ENCODE measurements at places on chromosomes 1 and 21.

DNA sequence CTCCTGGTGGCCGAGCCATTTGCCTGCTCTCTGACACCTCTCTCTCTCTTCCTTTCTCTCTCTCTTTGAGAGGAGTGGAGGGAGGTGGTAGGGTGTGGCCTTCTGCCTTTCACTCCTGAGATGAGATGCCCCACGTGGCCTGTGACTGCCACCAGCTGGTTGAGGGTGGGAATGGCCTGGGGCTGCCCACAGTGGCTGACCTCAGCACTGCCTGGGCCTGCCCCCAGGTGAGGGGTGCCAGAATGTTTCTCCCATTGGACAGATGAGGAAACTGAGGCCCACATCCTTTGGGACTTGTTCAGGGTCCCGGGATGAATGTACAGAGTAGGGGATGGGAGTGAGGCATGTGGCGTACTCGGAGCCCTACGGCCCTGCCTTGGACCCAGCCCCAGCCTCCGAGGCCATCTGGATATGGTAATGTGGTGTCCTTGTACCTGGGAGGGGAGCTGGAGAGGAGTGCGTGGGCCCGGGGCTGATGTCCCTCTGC, 12.7 kb upstream of the C1orf167 start:
- no peak for DNase-seq

DNA sequence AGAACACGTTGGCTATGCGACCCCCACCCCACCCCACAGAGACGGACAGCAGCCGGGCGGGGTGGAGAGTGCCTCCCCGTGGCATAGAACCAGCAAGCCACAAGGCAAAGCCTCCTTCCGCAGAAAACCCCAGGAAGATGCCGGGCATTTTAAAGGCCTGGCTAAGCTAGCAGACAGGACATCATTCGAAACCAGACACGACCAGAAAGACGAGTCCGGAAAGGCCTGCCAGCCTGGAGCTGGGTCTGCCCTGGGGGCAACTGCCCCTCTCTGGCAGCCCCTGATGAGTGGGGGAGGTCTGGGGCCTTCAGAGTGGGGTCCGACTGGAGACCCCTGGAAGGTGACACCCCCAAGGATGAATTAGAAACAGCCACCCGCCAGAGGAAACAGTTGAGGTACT, 8.5 kb downstream of the FTCD start:
- no peak for DNase-seq

DNA sequence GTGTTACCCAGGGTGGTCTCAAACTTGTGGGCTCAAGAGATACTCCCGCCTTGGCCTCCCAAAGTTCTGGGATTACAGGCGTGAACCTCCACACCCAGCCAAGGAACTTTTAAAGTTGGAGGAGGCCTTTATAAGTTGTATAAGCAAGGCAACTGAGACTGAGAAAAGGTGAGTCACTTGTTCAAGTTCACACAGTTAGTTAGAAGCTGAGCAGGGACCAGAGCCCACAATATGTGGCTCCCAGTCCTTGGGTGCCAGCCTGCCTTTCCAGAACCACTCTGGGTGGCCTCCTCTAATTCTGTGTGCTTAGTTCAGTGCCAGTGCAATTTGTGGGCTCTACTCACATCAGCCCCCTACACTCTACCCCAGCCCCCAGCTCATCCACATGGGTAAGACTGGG, 3.7 kb downstream of the RAB25 start:
- no peak for DNase-seq

DNA sequence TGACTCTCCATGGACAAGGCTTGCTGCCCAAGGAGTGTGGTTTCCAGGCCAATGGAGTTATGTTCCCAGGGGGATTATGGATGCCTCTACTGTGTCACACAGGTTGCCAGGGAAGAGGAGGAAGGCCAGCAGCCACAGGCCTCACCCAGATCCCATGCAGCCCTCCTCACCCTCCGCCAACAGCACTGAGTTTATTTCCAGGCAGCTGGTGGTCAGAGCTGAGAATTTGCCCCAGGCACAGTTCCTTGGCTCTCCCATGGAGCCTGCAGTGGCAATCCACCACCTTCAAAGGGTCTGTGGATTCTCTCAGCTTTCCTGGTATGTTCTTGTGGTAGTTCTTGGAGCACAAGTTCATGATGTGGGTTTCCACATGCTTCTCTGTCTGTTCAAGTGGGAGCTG, 79.2 kb downstream of the NTNG1 start:
- DNase-seq, result no peak

DNA sequence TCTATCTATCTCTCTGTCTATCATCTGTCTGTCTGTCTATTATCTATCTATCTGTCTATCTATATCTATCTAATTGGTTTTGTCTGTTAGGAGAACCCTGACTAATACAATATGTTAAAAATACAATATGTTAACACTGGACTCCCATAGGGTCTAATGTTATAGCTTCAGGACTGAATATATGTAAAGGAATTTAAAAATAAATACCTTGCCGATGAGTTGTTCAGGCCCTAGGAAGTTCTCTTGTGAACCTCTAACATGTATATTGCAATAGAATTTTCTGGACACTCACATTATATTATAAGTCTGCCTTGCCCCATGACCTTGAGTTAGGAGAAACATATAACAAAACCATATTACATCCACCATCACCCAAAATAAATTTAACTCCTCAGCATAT, 900.6 kb downstream of the NCAM2 start:
- no peak for DNase-seq

GRCh38 chr1:17984583-17984982, 123.0 kb upstream of the IGSF21 start:
- DNase-seq, result no peak

DNA sequence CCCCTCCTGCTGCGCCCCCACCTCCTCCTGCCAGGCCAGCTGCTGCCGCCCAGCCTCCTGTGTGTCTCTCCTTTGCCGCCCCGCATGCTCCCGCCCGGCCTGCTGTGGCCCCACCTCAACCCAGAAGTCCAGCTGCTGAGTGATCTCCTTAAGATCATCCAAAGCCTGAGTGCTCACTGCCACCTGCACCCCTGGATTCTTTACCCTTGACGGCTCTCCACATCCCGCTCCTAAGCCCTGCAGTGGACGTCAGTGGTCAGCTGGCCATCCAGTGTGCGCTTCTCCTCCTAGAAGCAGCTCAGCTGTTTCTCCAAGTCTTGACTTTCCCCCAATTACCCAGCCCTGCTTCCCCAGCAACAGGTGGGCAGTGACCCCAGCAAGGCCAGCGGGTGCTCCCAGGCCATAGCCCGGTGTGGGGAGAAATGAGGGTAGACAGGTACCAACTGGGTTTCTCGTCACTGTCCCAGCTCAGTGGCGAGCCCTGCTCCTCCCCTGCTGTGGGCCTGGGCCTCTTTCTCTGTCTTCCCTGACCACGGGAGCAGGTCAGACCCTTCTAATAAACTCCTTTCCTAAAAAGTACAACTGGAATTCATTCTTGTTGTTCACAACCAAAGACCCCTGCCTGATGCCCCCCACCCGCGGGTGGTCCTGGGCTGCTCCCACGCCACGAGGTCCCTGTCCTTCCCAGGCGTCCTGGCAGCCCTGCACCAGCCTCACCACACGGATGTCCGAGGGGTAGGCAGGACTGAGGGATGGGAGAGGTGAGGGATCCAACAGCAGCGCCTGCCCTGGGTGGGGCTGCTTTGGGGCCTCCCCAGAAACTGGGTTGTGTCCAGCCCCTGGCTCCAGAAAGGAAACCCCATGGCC, 1.4 kb downstream of the KRTAP10-7 start:
- DNase-seq, result no peak

DNA sequence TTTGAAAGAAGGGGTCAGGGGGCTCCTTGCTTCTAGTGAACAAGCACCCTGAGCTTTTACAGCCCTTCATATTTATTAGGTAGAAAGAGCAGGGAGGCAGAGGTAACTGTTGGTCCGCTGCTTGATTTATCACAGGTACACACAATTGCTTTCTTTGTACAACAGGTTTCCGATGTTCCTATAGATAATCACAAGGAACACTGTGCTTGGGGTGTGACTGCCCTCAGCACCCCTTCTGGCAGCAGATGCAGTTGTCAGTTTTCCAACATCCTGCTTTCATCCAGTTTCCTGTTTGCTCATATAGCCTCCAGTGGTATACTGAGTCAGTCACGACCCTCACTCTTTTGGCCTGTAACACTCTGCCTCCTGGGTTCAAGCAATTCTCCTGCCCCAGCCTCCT, 40.6 kb downstream of the SCP2 start:
- DNase-seq, result no peak

DNA sequence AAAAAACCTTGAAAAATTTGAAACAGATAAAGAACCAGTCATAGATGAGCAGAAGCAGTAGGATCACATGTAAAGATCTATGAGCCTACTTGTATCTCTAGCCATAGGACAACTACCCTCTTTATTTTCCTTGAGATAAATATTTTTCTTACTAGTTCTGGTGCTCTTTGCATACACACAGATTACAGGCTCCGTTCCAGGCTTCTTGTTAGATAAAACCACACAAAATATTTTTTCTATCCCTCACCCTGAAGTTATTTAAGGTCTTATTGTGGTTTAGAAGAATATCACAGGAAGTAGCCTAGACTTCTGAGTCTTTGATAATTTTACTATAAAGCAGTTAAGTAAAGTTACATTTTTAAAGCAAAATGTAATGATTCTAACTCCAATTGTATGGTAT, 512.2 kb downstream of the NEGR1 start:
- DNase-seq, result no peak

DNA sequence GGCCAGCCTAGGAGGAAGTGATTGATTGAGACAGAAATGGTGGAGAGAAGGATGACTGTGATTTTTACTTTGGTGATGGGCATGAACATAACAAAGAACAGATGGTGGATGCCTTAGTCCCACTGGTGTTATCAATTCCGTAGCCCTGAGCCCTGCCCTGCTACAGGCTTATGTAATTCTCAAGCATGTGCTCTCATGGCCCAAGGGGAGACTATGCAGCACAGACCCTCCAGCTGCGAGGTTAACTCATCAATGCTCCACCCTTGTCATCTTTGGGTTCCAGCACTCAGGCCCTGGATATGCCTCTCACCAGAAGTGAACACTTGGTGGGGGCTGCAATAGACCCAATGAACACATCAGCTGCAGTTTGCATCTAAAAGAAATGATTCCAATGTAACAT, 62.7 kb upstream of the LRRC8D start:
- no peak for DNase-seq

DNA sequence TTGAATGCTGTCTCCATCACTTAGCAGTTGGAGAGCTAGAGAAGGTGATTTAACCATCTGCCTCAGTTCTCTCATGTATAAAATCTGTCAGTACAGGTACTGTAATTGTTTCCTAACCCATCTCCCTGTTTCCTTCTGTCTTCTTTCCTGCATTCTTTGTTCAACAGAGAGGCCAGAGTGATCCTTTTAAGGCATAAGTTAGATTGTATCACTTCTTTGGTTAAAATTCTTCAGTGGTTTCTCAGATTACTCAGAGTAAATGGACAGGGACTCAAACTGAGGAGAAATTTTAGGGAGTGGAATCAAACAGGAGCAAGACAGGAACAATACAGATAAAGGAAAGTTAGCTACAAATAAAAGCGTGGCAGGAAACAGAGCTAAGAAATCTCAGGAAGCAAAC, 45.2 kb upstream of the SSX2IP start:
- no peak for DNase-seq

GRCh38 chr1:229385853-229386456, 43.1 kb upstream of the CCSAP start:
- DNase-seq, result no peak

- DNase-seq, result no peak
Measured at GRCh38 chr1:173413271-173413707, 63.8 kb upstream of the PRDX6 start.

DNA sequence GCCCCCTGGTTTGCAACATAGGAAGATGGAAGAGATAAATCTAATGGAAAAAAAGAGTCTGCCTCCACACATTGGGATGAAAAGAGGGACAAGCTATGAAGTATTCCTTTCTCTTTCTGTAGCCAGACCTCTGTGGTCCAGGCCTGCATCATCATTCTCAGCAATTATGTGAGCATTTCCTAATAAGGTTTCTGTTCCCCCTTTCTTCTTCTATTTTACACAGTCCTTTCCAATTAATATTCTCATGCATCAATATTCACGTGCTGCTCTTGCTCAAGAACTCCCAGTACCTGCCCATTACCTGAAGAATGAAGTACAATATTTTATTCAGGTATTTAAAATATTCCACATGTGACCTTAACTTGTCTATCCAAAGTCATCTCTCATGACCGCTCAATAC, 8.2 kb upstream of the SLC30A1 start:
- no peak for DNase-seq

GRCh38 chr1:233294913-233295236, 650 bp downstream of the PCNX2 start:
- no peak for DNase-seq

GRCh38 chr1:97063532-97063931, 341.9 kb downstream of the PTBP2 start:
- no peak for DNase-seq

DNA sequence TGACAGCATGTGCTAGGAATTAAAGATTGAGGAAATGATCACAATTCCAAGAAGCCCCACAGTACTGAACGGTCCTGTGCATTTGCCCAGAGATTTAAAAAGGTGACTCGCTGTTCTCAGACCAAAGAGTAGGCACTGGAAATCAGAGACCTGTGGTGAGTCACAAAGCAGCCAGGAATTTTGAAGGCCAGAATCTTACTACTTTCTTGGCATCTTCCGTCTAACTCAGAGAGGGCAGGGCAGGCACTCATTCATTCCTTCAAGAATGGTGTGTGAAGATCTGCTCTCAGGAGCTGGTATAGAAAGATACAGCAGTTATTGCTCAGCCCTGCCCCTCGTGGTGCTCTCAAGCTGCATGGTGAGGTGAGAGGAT, 57.9 kb downstream of the BRINP2 start:
- DNase-seq, result no peak

DNA sequence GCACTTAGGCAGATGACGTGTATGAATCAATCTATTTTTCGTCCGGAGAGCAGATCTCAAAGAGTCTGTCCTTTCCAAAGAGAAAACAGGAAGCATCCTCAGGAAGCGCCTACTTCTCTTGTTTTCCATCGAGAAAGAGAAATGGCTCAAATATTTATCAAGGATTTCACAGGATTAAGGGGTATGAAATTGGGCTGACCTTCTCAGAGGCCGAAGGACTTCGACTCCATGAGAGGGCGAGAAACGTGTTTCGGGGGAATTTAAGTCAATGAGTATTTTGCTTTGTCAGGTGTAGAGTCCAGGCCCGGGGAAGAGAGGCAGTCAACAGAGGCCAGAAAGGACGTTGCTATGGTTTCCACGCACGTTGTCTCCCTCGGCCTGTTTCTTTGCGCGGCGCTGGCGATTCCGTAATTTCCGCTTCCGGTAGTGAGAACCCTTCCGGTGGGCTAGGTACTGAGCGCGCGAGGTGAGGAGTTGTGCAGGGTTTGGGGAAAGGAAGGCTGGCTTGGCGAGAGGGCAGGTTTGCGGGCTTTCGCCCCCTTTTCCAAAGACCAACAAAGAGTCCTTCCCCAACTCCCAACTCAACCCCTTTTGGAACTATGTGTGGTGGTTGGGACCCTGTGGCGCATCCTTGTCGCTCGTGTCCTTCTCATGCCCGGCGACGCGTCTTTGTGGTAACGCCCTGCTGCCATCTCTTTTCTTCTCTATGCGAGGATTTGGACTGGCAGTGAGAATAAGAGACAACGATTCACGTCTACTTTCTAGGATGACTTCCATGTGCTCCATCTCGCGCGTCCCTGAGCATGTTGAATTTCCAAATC, at the start of gene MRPS21:
Gene MRPS21 (plus strand): TSS at position 429 of the 821 bp plus-strand sequence. CDS start 506 bp downstream, outside the sequence.
- peak; percentile 39 for DNase-seq

GRCh38 chr1:168164771-168165170, 14.0 kb upstream of the TIPRL start:
- no peak for DNase-seq

GRCh38 chr1:36099681-36100341, 11.1 kb downstream of the ADPRS start:
- peak; percentile 11 for DNase-seq

GRCh38 chr1:168897249-168897648, 168.2 kb upstream of the DPT start:
- no peak for DNase-seq

- no peak for DNase-seq
Measured at GRCh38 chr1:1779320-1779675, 1.0 kb upstream of the NADK start.

All from NCI-H1436 treated with DMSO at 0.1 percent for 48 hours (cell line).